Activated CD4-positive, alpha-beta T cell treated with anti-CD3 and anti-CD28 coated beads for 36 hours (primary cell): ENCODE measurements at places on chromosomes 4 and X.

DNA sequence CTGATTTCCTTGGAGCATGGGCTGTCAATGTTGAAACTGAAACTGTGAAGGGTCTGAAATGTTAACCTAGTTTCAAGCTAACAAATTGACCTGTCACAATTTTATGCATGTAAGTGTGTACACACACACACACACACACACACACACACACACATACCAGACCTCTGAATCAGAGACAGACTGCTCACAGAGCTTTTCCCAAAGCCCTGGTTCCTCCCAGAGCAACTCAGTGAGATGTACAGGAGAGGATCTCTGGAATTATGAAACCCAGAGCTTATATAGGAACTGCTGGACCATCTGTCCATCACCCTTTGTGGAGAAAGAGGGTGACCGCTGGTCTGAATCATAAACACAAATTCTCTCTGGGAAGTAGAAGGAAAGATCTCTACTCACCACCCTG is 228.1 kb upstream of the PRPS2 start:
- no peak for DNase-seq

DNA sequence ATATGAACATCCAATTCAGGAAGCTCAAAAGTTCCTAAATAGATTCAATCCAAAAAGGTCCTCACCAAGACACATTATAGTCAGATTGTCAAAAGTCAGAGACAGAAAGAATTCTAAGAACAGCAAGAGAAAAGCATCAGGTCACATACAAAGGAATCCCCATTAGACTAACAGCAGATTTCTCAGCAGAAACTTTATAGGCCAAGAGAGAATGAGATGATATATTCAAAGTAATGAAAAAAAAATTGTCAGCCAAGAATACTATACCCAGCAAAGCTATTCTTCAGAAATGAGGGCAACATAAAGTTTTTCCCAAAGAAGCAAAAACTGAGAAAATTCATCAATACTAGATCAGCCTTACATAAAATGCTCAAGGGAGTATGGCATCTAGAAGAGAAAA is 106.6 kb upstream of the SH3RF1 start:
- DNase-seq = no peak

GRCh38 chrX:443536-444210 is 57.0 kb upstream of the PPP2R3B start:
- DNase-seq = no peak

- peak; percentile 79 for DNase-seq
These were observed 54.0 kb downstream of the JADE1 start for GRCh38 chr4:128863312-128864075.

DNA sequence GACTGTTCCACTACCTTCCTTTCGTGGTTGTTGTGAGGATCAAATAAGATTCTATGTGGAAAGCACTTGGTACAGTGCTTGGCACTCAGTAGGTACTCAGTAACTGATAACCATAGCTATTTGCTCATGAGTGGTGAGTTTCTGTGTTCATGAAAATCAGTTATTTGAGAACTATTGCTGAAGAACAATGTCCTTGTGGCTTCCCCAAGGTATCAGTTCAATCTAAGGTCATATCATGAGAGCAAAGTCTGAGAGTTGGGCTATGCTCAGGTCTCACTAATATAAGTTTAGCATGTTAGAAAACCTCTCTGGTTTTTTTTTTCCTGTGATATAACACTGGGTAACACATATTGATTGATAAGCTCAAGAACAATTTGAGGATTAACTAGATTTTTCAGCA is 147.8 kb downstream of the GRIA3 start:
- DNase-seq = no peak

DNA sequence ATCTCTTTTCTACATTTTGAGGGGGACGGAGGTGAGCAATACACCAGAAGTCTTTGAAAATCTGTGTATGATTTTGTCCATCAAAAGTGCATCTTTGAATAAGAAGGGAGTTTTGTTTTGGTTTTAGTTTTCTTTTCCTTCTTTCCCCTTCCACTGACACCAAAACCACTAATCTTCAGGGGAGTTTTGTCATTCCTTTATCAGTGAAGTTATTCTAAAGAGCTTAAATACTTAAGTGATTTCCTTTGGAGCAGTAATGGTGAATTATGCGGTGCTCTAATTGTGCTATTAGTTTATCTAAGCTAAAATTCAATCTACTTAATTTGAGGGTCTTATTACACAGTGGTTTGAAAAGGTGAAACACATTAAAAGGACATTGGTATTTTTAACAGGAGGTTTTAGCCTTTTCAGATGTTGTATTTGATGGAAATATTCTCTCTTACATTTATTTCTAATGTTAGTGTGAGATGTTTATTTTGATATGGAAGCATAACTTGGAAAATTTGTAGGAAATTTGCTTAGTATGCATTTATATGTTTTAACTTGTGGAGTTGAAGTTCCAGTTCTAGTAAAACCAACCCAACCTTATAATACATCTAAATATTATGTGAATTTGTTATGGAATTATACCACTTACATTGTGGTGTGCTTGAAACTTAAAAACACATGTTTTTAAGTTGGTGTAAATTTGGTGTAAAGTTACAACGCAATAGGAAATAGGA is 124.9 kb downstream of the PCDH7 start:
- no peak for DNase-seq

GRCh38 chrX:30830326-30830943 is 58.6 kb downstream of the TAB3 start:
- DNase-seq = no peak

GRCh38 chr4:122758033-122758432 is 25.5 kb downstream of the BBS12 start:
- DNase-seq = no peak

DNA sequence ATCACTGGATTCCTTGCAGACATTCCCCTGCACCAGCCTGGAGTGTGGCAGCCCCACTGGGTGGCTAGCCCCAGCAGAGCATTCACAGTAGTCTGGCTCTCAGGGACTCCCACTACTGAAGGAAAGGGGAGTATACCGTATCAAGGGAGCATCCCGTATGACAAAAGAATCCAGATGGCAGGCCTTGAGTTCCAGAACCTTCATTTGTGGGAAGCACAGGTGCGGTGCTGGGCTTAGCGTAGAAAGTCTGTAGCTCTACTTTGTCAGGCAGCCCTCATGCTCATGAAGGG is 79.6 kb downstream of the CENPC start:
- DNase-seq = no peak

DNA sequence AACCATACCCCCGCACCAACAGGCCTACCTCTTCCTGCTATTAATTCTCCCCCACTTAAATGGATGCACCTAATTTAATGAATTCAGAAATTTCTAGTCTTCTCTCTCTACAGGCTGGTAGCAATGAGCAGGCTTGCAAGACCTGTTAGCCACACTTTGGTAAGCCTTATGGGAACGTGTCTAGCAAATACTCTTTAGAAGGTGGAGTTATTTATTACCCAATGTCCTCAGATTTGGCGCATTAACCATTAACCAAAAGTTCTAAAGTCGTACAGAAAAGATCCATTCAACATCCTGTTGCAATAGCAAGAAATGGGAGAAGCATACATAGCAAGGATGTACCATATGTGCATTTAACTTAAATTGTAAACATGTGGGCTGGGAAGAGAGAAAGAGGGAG is 47.5 kb downstream of the SLITRK2 start:
- DNase-seq = no peak

DNA sequence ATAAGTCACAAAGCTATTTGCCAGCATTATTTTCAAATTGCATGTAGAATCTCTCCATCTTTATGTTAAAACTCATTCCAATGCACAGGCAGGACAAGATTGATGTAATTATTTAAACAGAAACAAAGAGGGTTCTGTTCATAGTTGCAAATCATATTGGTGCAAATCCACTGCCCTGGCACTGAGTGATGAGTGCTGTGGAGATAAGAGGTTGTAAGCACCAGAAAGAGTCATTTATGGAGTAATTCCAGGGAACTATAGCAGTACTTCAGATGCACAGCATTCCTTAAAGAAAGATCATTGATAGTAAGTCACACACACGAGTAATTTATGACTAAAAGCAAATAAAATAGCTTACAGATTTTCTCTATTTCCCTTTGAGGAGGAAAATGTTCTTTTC is 337.7 kb upstream of the CTSO start:
- DNase-seq = no peak

DNA sequence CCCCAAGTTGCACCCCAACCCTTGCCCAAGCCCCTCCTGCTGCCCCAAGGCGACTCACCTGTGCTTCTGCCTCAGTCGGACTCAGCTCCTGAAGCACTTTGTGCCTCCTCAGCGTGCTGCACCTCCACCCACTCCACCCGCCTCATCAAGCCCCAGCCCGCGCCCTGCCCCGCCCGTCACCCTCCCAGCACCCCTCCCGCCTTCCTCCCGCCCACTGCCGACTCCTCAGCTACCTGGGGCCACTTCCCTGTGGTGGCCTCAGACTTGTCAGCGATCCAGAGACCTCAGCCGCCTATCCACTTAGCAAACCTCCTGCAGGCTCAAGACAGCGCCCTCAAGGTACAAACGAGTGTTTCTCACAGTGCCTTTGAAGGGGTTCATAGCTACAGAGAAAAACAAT is 19.6 kb upstream of the IQCM start:
- DNase-seq = no peak

DNA sequence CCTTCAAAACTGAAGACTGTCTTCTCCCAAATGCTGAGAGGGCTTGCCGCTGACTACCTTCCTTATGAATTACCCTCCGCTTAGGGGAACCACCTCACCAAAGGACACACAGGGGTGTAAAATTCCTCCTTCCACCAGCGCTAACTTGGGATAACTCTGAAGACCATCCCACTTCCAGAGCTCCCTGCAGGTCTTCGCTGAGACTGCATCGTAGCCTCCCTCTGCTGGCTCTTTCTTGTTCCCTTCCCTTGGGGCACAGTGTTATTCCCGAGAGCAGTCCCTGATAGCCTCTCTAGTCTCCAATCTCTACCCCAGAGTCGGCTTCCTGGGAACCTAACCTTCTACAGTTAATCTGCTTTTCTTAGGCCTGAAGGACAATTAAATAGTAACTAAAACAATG is 725.5 kb upstream of the ATOH1 start:
- no peak for DNase-seq

DNA sequence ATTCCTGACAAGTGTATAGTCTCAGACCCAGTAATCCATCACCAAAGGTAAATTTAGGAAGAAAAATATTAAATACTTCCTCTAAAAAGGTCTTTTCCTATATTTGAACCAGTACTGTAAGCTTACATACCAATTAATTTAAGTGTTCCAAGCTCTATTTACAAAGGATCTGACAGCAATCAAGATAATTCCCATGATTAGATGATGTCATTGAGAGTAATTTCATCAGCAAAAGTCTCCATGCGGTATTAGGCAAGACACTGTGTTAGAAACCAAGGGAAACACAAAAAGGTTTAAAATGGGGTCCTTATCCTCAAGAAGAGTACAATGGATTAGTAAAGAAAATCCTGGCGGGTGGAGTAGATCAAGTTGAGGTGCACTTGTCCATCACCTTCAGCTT is 198.5 kb downstream of the PRDM5 start:
- DNase-seq = no peak

DNA sequence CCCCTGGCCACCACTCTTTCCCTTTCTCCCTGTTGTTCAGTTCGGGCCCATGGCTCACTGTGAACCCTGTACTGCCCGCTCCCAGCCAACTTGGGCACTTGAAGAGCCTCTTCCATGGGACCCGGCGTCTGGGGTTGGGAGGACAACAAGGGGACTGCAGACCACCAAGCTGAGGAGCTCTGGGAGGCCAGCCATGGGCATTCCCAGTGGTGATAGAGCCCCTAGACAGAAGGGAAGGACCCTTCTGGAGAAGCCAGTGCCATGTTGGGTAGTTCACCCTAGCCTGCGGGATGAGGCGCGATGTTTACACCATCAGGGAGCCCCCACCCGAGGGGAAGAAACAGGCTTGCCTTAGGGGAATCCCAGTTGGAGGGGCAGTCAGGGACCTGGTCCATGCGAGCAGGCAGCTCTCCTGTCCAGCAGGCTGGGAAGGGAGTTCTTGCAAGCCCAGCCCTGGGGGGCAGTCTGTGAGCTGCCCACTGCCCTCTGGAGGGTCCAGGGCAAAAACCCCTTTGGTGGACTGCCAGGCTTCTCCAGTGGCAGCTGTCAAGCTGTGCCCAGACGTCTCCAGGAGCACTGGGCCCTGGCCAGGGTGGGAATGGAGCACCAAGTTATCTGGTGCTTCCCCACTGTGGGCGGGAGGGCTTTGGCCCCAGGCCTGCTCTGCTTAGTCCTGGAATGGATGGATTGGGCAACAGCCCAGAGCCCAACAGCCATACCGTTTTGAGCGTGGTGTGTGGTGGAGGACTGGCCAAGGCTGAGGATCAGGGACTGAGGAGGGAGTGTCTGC is 23.7 kb upstream of the UBA1 start:
- DNase-seq = no peak

GRCh38 chrX:53895270-53895669 is 149.0 kb downstream of the PHF8 start:
- no peak for DNase-seq

- no peak for DNase-seq
These were observed 84.0 kb downstream of the PDS5A start for GRCh38 chr4:39893693-39894072.

- no peak for DNase-seq
These were observed 72.6 kb downstream of the ANK2 start for GRCh38 chr4:113122066-113122465.

GRCh38 chr4:8131210-8131609 is 27.4 kb downstream of the ABLIM2 start:
- no peak for DNase-seq

GRCh38 chr4:187849556-187850225 is 145.9 kb upstream of the ZFP42 start:
- DNase-seq = no peak

- DNase-seq = no peak
These were observed 6.0 kb upstream of the BMP2K start for GRCh38 chr4:78770091-78770642.

DNA sequence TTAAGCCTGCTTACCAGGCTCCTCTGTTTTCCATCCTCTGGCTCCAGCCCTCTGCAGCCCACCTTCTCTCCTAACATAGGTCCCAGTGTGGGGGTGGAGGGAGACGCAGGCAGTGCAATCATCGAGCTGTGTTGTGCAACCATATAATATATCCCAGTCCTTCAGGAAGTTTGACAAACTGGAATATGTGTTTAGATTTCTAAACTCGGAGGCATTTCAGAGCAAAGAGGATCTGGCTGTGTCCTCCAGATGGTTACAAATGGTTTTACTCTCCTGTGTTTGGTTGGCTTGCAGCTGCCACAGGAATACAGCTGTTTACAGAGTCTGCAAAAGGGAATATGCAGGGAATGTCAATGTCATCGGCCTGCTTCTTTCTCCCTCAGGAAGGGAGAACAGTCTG is 195.3 kb upstream of the LNX1 start:
- no peak for DNase-seq

DNA sequence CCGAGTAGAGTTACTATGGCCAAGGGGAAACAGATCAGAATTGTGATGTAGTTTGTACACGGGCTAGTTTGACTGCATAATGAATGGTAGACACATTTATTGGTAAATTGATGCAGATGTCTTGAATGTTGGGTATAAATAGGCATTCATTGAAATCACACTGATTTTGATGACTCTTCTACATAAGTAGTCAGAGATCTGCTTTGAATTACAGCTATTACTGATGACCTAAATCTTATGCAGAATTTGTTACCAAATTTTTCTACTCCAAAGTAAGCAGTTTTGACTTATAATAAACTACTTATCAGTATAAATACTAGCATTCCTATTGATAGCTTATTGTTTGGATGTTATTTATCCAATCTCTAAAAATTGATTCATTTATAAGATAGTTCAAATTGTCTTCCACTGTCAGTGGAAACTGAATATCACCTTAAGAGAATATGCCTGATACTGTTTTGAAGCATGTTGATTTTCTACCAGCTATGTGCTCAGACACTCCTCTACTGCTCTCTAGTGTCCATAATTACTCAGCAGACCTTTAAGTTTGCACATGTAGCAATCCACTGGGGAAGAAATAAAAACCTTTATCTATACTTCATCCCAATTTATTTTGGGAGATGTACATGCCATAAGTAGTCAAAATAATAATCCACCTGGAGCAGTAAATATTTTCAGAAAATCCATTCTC is 120.3 kb downstream of the RASL11B start:
- DNase-seq = no peak
